ENCODE measurements at places on chromosomes 6 and 20.

GRCh38 chr6:146785001-146785585 is 186.3 kb downstream of the ADGB start:
- DNase-seq, result no peak

DNA sequence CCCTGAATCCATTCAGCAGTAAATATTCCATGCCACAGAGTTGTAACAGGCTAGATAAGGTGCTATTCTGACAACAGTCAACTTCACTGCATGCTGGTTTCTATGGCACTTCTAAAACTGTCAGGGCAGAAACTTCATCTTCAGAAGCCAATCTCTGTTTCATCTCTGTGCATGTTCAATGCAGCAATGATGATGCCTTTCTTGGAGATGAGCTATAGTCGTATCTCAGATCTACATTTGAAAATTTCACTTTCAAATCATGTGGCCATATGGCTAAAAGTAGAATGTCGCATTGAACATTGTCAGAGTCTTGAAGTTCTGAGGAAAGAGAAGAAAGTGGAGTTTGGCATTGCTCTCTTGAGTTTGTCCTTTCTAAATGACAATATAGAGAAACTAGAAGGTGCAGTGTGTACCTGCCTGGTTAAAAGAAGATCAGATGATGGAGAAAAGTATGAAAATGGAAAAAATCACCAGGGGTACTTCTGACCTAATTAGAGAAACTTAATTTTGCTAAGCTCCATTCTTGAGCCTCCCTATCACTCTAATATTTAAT is 49.0 kb upstream of the VSTM2L start:
- no peak for DNase-seq

- no peak for DNase-seq
These were observed 26.3 kb downstream of the CDH26 start for GRCh38 chr20:59984541-59984940.

GRCh38 chr6:89310929-89311328 is 4.2 kb downstream of the GABRR2 start:
- no peak for DNase-seq

DNA sequence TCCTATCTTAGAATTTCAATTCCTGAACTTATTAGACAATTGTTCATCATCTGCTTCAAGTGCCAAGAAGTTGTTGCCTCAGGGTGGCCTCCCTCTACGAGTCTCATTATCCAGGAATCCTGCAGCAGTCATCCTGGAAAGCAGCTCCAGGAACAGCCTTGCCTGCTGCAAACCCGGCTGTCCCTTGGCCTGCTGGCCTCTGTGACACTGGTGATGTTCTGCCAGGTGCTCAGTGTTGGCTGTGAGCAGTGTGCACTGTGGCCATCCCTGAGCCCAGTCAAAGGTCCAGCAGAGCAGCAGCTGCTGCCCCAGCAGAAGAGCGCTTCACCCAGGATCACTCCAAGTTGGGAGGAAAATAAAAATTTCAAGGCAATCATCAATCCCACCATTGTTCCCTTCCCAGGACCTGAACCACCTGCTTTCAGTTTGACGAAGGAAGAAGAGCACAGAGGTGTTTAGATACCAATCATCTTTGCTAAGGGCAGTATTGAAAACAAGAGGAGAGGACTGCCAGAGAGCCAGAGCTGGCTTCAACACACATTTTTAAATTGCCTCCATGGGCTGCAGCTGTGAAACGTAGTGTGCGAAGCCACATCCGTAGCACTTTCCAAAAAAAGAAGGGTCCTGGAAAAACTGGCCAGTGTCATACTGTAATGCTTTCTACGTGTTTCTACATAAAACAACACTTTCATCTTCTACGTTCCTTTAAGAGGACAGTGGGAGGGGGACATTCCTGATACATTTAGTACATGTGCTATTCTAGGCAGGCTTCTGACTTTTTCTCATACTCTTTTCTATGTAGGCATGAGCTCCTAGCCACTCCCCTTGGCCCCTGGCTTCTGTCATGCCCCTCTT is 7.2 kb upstream of the FAM50B start:
- no peak for DNase-seq

DNA sequence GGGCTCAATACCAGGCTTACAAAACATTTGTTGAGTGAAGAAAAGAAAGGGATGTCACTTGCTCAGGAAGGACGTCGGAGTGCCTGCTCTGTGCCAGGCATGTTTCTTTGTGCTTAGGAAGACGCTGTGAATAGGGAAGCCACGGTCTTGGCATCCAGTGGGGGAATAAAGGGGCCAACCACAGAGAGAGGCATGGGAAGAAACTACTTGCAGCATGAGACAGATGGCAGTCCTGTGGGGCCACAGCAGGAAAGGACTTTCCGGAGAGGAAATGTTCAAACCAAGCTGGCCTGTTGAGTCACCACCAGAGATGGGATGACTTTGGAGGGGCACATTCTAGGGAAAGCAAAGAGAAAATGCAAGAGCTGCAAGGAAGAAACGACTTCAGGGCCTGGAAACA is 173.2 kb downstream of the CDH26 start:
- DNase-seq, result no peak

GRCh38 chr6:71649915-71650314 is 236.4 kb upstream of the RIMS1 start:
- no peak for DNase-seq

GRCh38 chr6:52843605-52844004 is 3.0 kb upstream of the GSTA5 start:
- DNase-seq, result no peak

DNA sequence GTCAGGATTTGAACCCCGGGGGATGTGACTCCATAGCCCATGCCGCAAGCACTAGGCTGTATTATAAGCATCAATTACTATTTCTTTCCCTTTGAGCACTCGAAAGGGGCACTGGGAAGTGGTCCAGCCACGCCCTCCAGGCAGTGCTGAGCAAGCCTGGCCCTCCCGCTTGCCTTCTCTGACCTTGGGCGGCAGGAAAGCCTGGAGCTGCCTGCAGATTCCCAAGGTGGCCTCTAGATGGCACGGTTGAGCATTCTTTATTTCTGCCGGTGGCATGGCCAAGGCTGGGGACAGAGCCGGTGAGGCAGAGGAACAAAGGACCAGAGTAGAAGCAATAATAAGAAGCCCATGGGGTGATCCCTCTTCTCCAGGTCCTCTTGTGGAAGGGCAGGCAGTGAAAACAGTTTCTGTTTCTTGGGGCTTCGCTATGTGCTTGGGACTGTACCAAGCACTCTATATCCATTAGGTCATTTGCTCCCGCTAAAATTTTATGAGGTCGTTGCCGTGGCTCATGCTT is 32.0 kb downstream of the ARHGAP40 start:
- DNase-seq, result peak; percentile 26

GRCh38 chr20:24955045-24955444 is 6.0 kb downstream of the CST7 start:
- DNase-seq, result no peak

DNA sequence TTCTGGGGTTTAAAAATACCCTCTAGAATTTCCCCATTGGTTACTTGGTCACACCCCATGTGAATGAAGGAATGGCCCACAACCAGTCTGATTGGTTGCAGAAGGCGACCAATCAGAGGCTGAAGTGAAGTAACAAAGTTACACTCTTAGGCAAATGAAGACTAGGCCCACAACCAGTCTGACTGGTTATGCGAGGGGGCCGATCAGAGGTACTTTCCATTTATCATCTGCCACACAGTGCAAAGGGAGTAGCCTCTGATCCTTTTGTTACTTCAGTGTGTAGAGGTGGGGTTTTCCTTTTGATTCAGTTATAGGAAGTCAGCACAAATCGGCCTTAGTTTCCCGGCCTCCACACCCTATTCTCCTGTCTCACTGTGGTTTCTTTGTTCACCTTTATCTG is 61.2 kb upstream of the SGK1 start:
- no peak for DNase-seq

DNA sequence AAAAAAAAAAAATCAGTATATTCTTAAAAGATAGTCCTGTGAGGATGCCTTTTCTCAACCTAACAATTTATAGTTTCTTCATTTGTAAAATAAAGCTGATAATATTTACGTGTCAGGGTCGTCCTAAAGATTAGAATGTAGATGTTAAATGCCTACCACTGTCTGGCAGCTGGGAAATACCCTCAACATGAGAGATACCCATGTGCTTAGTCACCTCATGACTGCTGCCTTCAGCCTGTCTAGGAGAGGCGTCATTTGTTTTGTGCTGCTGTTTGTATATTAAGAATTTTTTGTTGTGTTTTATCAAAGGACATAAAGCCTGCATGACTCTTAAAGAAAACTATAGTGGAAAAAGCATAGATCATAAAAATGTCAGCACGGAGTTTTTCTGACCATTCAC is 9.5 kb downstream of the FAM120B start:
- DNase-seq, result no peak

GRCh38 chr6:38400101-38400500 is 239.6 kb downstream of the BTBD9 start:
- DNase-seq, result no peak

DNA sequence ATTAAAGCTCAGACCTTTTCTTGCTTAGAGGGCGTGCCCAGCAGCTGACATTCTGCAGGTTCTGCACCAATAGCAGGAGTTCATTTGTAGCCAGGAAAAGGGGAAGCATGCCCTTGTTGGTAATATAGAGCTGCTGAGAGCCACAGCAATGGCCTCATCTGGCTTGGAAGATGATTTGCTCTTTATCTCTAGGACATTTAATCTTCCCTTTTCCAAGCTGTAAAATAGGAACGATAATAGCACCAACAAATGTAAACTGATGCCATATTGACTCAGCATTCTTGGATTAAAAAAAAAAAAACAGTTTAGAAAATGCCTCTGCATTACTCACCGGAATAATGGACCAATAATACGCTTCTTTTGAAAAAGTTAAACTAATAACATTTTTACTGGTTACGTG is 93.4 kb upstream of the SLC2A12 start:
- DNase-seq, result no peak

- no peak for DNase-seq
These were observed 54.2 kb downstream of the SYNDIG1 start for GRCh38 chr20:24523661-24524060.

- DNase-seq, result no peak
These were observed 27.8 kb downstream of the TNFAIP3 start for GRCh38 chr6:137894779-137895385.

DNA sequence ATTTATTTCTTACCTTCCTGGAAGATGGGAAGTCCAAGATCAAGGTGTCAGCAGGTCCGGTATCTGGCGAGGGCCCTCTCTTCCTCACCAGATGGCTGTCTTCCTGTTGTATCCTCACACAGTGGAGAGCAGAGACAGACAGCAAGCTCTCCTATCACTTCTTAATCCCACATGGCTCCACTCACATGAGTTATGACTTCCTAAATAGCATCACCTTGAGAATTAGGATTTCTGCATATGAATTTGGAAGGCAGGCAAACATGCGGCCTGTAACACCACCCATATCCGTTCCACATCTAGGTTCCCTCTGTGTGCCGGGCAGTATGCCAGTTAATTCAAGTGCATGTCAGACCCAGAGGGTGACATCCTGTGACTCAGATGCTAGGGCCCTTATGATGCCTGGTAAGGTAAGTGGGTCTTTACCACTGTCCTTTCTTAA is 2.1 kb downstream of the RAET1E start:
- peak; percentile 2 for DNase-seq

- DNase-seq, result no peak
These were observed 20.3 kb downstream of the CCDC170 start for GRCh38 chr6:151514000-151514730.

DNA sequence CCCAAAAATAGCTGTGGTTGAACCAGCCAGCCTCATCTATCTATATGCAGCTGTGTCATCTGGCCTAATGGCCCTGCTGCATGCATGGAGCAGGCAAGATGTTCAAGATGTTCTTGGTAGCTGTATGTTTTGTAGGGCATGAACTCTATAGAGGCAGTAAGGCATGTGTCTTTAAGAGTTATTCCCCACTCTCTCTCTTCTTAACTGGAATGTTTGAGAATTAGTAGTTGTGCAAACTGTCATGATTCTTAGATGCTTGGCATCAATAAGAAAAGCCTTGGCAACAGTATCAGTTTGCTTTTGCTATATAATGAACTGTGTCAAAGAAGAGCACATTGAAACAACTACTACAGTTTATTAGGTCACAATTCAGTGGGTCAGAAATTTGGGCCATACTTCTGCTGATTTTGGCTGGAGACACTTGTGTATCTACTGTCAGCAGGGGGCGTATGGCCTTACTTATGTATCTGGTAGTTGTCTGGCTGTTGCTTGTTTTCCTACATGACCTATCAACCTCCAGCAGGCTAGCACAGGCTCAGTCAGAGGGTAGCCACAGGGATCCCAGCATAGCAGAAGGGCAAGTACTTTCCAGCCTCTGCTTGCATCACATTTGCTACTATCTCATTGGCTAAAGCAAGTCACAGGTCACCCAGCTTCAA is 56.1 kb upstream of the LAMP5 start:
- DNase-seq, result no peak

DNA sequence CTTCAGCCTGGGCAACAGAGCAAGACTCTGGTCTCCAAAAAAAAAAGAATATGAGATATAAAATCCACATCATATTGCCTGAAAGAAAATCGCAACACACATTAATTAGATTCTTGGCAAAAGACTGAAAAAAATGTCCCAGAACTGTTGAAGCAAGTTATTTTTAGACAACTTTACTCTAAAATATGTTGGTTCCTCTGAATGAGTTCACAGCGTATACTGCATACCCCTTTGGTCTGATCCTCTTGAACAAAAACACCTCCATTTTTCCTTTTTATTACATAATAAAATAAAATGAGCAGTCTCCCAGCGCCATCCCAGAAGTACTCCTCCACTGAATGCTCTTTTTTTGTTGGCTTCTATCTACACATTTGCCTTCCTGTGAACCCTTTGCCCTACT is 126.0 kb upstream of the TMEM170B start:
- DNase-seq, result no peak

- DNase-seq, result no peak
These were observed 16.9 kb upstream of the HBS1L start for GRCh38 chr6:135071541-135071940.

DNA sequence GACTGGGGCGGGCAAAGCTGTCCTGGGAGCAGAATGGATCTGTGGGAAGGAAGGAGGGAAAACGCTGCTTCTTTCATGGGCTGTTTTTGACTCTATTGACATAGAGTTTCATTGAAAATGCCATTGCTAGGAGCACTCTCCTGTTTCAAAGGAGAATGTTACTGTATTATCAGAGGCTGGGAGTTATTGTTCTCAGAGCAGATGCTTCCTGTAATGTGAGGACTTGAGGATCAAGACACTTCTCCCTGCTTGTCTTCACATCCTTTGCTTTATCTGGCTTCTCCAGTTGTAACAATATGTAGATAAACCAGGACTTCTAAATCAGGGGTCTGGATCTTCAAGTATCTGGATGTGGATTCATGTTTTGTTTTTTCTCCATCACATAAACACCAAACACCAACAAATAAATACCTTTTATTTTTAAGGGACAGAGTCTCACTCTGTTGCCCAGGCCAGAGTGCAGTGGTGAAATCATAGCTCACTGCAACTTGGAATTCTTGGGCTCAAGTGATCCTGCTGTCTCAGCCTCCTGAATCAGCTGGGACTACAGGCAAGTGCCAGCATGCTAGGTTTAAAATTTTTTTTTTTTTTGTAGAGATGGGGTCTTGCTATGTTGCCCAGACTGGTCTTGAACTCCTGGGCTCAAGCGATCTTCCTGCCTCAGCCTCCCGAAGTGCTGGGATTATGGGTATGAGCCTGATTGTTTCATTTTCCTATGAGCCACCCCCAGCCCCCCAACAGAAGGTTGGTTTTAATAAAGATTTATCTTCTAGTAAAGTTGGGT is 3.9 kb downstream of the CD109 start:
- DNase-seq, result no peak
